ENCODE measurements at places on chromosomes 4 and X.

GRCh38 chr4:78057600-78058550 is 752 bp downstream of the FRAS1 start:
- DNase-seq: peak; percentile 53

- no peak for DNase-seq
Observed at GRCh38 chrX:123834116-123834515, 25.7 kb upstream of the XIAP start.

DNA sequence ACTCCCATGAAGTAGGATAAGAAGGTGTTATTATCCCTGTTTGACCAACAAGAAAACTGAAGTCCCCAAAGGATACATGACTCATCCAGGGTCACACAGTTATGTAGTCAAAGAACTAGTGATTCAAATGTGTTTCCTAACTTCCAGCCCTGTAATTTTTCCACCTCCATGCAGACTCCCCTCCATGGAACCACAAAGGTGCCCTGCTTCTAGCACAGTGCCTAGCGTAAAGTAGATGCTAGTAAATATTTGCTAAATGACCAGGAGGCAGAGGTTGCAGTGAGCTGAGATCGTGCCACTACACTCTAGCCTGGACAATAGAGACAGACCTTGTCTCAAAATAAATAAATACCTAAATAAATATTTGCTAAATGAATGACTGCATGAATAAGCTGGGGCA is 55.8 kb downstream of the FRMPD3 start:
- DNase-seq: no peak

- no peak for DNase-seq
Observed at GRCh38 chr4:139207247-139207646, 30.2 kb upstream of the ELF2 start.

DNA sequence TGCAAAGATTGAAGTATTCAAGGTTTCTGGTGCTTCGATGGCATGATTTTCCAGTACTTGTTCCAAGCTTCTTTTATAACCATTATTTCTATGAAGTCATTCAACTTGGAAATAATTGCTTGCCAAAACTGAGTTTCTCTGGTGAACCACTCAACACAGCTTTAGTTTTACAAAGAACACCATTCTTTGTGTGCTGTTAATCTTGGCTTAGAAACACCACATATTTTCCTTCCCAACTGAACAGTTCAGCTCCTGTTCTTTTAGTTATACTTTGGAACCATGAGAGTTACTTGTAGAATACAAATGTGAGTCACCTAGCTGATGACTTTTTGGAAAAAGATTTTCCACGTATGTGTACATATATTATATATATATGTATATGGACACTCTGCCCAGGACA is 32.7 kb downstream of the TMEM47 start:
- no peak for DNase-seq

DNA sequence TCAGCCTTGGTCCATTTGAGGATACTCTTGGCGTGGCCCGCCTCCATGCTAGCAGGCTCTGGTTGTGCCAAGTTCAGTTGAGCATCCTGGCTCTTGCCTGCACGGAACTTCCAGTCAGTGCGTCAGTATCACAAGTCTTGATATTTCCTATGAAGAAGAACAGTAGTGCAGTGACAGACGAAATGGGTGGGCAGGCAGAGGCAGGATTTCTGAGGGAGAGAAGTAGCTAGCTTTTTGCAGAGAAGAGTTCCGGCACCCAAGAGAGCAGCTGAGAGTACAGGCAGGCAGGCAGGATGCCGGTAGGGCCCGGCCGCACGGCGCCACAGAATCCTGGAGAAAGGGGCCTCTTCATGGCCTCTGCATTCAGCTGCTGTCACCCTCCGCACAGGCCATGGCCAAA is 56.1 kb upstream of the MSANTD1 start:
- DNase-seq: no peak

- no peak for DNase-seq
Observed at GRCh38 chrX:40506201-40506985, 74.4 kb upstream of the ATP6AP2 start.

DNA sequence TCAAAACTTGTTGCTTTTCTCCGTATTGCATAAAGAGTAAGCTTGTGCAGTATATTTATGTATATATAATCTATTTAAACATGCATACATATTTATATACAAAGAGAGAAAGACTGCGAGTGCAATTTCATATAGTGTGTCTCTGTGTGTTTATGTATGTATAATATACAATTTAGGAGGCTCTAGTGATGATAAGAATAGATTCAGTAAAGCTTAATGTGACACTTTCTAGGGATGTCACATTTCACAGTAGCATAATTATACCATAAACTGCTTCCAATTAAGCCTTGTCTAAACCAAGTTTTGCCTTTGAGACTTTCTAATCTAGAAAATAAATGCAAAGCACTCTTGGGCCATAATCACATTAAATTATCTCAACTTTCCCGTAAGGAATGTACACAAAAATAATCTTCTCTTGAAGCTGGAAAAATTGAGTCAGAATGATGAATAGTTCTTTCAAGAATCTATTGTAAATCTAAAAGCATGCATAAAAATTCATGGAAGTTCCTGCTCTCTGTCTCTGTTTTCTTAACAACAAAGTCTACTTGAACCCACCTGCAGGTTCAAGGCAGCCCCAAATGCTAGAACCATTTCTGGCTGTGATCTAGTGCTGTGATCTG is 114.1 kb upstream of the NPY2R start:
- no peak for DNase-seq

DNA sequence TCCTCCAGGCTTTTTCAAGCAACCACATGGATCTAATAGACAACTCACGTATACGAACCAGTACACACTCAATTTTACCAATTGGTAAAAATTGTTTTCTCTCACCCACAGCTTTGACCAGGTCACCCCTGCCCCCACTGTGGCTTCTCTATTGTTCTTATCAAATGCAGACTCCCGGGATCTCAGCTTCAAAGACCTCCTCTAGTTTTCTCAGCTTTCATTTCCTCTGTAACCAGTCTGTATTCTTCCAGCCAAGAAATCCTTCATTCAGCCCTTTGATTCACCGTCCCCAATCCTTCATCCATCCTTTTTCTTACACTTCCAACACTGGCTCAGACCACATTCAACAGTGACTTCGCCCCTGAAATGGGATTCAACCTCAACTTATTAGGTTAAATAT is 120.7 kb downstream of the CORIN start:
- DNase-seq: no peak

- DNase-seq: no peak
Observed at GRCh38 chr4:71377561-71377960, 38.7 kb downstream of the SLC4A4 start.

- DNase-seq: no peak
Observed at GRCh38 chrX:42825201-42825600, 47.2 kb upstream of the PPP1R2C start.

DNA sequence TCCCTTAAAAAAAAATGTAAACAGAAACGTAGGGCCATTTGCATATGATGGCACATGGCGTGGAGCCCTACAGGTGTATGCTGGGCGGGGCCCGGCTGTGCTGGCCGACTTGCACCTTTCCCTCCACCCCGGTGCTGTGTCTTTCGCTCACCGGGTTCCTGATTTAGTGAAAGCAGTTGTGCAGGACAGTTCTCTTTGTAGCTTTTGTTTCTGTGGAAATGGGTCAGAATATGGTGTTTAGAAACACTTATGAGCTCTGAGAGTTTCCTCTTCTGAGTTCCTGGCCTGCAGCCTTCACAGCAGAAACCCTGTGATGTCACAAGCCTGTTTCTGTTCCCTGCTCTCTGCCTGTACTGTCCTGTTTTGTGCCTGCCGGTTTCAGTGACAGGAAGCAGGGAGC is 22.5 kb upstream of the MSANTD1 start:
- no peak for DNase-seq

DNA sequence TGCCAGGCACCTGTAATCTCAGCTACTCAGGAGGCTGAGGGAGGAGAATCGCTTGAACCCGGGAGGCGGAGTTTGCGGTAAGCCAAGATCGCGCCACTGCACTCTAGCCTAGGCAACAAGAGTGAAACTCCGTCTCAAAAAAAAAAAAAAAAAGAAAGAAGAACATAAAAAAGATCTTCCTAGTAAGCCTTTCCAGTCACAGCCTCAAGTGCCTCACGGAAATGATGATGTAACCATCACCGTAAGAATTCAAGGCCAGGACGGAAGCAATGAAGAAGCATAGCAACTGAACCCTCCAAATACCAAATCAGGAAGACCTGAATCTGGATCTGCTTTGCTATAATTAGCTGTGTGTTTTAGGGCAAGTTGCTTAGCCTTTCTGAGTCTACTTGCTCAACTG is 28.8 kb downstream of the RBM47 start:
- no peak for DNase-seq

DNA sequence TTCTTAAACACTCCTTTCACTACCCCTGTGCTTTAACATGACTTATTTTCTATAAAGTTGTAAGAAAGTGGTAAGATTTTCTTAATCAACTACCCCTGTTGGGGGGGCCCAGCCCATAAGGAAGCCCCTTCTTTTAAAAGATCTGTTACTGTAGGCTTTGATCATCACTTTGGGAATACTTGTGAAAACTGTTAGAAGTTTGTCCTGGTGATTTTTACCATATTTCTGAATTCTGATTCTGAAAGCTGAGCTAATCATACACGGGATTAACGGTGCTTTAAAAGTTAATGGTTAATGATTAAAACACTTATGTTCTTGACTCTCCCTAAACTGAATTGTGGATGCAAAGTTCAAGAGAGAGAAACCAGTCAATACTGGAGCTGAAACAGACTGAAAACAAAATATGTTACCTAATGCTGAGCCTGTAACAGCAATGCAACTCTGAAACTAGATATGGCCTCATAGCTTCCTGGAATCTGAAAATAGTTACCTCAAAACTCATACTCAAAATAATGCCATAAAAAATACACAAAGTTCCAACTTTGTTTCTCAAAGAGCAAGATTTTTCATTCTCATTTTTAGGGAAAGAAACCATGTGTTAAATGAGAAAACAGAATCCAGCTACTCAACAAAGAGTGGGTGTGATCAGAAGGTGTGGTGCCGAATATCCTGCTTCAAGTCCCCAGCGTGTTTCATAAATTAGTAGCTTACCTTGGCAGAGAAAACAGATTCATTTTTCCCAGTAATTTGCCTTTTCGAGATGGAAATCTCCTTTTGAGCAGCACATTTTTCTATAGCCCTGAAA is 31.6 kb downstream of the ADH7 start:
- DNase-seq: no peak

DNA sequence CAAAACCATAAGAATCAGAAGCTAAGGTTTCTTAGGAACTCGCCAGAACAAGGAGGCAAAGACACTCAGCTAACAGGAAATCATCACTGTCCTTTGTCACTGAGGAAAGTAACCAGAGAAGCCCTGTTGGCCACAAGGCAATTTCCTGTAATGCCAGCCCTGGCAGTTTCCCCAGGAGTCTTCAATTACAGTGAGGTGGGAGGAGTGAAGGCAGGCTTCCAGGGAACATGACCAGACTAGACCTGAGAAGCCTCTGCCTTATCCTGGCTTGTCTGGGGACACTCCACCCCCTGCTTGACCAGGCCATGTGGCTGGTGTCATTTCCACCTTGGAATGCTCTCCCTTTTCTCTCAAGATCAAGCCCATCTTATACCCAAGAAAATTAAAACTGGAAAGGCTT is 125.3 kb downstream of the COL4A6 start:
- DNase-seq: no peak

- DNase-seq: no peak
Observed at GRCh38 chrX:104284507-104284906, 29.8 kb upstream of the ESX1 start.
